ENCODE measurements at places on chromosomes 11 and 22.

DNA sequence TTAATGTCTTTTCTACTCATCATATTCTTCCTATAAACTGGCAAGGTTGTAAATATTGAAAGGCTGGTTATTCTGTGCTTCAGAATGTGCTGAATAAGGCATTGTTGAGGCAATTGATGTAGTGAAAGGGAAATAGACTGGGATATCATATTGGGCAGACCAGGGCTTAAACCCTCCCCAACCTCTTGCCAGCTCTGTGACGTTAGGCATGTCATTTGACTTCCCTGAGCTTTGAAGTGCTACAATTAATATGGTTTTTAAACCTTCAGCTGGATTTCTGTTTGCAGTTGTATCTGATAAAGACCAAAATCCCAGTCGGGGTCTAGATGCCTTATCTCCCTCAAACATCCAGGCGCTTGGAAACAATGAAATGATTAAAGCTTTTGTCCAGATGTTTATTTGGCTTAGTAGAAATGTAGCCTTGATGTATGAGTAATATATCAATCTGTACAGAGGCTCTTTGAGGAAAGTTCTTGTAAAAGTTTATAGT is 208.1 kb downstream of the DBX1 start:
- DNase-seq, result no peak

DNA sequence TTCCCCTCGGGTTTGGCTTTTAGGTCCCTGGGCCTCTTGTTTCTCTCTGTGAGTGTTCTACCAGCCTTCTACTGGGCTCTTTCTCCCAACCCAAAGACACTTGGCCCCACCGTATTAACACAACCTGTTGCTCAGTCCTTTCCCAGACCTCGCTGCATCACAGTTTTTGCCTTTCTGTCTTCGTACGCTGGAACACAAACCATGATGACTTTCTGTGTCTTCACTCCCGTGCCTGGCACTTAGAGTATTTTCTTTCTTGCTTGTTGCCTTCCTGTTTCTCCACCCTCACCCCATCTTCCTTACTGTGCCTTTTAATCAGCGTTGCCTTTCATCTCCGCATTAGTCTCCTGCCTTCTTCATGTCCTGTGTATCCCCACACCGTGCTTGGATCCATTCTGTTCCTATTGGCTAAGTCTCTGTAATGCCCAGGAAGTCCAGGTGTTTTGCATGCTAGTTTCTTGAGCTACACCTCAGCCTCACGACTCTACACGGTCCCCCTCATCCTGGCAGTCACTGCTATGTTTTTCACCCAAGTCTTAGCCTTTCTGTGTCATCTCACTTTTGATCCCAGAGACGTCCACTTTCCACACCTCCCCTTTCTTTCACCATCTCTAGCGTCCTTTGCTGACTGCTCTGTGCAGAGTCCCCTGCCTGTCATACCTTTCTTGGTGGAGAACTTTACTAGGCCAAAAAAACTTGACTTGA is 1.6 kb downstream of the MARK2 start:
- DNase-seq, result no peak

DNA sequence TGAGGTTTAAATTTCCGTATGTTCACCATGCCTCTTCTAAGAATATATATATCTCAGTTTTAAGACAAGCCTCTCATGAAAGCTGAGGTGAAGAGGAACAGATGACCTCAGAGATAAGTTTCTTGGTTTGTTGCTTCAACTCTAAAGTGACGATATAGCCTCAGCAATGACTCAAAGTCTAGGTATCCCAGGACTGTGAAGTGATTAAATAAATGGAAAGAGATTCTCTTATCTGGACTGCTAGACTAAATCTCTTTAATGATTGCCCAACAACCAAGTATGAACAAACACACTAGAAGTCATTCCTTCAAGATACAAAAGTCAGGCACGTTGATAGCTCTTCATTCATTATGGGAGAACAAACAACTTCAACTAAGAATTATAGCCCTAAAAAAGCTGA is 15.3 kb downstream of the CADM1 start:
- DNase-seq, result no peak

DNA sequence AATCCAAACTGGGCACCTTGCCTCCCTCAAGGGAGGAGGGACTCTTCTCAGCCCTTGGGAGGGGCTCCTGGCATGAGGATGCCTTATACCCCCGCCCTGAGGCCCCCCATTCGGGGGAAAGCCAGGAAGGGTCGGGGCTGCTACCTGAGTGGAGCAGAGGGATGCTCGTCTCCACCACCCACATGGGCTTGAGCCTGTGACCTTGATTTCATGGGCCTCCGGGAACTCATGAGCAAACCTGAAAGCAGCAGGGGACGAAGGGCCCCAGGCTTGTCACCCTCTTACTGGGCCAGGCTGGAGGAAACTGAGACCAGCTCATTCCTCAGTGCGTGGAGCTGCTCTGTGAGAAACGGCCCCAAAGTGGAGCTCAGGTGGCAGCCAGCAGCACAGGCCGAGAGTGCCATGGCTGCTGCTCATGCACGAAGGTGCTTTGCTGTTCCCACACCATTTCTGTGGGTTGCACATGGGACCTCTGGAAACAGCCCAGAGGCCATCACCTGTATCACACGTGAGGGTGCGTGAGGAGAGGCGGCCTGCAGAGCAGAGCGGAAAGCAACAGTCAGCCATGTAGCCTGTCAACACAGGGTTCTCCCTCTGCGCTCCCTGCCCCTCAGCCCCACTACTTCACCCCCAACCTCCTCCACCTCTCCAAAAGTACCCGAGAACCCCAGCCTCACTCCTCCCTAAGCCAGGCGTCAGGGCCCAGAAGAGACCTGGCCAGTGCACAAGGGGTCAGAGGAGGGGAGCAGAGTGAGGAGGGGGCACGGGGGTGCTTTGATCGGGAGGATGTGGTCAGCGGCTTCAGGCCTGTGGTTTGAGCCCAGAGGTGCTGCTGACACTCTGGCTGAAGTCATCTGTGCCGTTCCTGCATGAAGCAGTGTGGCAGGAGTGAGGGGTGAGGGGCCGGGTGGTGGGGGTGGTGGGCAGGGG is 14.1 kb upstream of the IL2RB start:
- DNase-seq, result no peak

GRCh38 chr11:65066805-65067291 is 8.5 kb upstream of the NAALADL1 start:
- DNase-seq, result no peak

- no peak for DNase-seq
Measured at GRCh38 chr11:71247551-71248250, 4.7 kb downstream of the SHANK2 start.

DNA sequence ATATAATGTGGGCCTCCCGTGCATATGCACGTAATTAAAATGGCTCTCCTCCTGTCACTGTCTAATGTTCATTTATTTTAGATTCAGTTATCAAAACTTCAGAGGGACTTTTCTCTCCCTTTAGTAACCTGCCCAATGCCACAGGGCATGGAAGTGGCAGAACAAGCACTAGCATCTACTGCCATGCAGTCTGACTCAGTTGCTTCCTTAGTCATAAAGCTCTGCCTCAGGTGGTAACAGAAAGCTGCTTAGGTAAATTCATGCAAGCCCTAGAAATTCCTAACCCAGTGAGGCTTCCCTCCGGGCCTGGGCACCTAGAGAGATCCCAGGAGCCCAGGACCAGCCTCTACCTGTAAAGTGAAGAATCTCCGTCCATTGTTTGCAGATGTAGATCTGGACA is 8.9 kb downstream of the PRPF19 start:
- DNase-seq, result no peak
